ENCODE measurements at places on chromosomes 7 and 10.

DNA sequence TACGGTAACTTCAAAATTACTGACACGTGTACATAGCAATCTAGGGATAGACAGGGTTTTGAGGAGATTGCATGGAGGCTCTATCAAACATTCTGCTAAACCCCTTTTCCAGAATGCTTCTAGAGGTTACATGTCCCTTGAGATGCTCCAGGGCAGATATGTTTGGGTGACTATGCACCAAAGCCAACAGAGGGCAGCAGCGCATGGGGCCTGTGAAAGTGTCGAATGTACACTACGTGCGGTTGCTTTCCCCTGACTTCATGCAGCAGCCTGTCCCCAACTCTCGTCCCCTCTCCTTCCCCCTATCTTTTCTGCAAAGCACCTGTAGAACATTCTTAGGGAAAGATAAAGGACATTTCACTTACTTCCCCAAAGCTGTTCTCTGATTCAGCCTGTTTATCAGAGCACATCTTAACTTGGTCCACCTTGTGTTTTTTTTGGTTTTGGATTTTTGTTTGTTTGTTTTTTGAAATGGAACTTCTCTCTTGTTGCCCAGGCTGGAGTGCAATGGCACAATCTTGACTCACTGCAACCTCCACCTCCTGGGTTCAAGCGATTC is 90.2 kb downstream of the UBE3C start:
- DNase-seq: peak; percentile 39

- no peak for DNase-seq
Observed at GRCh38 chr10:83678850-83679249, 460.5 kb upstream of the GHITM start.

- no peak for DNase-seq
Observed at GRCh38 chr7:30744075-30744417, 7.9 kb upstream of the INMT start.

DNA sequence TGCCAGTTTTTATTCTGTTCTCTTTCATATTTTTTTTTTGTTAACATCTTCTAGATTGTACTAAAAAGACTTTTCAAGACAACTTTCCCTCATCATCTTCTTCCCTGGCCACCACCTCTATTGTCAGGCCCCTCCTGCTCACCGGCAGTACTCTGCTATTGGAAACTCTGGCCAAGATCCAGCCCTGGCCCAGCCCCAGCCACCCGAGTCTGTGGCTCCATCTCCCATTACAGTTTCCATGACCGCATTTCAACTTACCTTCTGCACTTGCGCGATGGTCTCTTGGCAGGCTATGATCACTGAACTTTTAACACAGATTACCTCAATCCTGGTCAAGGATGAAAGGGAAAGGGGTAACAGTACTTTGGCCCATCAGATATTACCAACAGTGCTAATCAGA is 137.7 kb upstream of the POM121L12 start:
- no peak for DNase-seq

DNA sequence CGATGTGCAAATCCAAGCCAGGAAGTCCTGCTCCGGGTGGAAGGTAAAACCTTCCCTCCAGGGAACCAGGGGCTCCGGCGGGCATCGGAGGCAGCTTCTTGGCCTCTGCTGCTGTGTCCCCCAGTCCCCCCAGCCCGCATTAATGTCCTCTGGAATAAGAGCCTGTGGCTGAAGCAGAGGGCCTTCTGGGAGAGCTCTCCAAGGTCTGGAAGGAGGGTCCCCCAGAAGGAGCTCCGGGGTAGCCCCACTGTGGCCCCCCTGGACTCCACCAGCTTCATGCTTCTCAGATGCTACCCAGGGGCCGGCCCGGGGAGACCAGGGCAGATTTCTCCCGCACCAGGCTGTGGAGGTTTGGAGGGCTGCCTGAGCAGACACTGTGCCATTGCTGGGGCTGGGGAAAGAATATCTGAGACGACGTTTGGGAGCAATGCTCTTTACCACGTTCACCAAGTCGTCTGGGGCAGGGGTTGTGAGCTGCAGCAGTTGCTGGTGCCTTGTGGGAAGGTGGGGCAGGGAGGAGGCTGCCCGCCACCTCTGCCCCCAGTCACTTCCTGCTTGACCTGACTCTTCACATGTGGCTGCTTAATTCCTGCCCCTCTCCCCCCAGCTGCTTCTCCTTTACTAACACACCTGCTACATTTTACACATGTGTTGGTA is 8.3 kb downstream of the ZNF853 start:
- DNase-seq: no peak

- DNase-seq: no peak
Observed at GRCh38 chr7:44045226-44046014, 918 bp downstream of the DBNL start.

Measured in NCI-H2081 (cell line).